ENCODE measurements at places on chromosomes 6 and 20.

GRCh38 chr6:133341607-133342158 is 100.5 kb downstream of the EYA4 start:
- DNase-seq, result no peak

DNA sequence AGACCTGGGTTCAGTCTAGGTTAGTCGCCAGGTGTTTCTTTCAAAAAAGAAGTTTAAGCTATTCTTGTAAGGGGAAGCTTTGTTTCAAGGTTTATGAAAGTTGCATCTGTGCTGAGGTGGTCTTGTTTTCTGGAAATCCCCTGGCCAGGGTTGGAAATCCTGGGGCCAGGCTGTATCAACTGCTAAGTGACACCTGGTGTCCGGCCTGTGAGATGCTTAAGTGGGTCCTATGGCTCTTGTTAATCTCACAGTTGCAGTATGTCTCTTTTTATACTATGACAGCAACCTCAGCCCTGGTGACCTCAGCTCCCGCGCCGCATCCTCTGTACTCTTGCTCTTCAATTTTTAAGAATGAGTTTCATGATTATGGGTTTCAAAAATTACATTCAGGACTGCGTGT is 72.0 kb downstream of the CHMP4B start:
- no peak for DNase-seq

DNA sequence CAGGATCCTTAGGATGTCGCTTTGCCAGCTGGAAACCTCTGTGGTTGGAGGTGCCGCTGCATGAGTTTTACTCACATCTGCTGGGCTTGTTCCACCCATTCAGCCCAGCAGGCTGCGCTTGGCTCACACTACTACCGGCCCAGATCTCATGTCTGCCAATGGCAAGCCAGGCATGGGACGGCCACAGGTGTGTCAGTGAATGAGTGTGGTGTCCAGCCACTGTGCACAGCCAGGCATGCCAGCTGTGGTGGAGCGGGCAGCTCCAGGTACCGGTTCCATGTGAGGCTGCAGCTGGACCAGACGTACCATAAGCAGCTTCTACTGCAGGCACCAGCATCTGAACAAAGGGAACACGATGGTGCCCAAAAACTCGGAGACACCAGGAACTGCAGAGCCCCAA is 33.1 kb upstream of the ASF1A start:
- DNase-seq, result no peak

DNA sequence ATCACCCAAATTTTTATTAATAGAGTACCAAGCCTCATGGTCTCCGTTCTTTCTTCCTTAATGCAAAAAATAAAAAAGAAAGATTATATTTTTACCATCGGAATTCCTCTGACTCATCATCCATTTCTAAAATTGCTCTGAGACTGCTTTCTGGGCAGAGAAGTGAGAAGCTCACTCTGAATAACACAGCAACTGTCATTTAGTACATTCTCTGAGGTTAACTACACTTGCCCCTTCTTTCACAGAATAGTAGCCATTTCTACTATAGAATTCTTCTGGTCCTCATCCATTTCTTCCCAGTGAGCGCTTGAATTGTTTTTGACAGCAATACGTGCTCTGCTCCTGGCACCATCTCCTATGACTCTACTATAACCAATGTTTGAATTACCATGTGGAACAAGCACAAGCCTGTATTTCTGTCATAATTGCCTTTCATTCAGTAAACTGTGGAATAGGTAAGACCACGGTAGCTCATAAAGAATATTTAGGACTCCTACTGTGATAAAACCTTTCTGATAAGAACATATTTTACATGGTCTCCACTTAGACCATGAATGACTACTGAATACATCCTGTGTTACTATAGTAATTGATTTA is 435.5 kb upstream of the NRSN1 start:
- DNase-seq, result no peak

- DNase-seq, result no peak
Measured at GRCh38 chr6:30870546-30870945, 13.8 kb upstream of the DDR1 start.

DNA sequence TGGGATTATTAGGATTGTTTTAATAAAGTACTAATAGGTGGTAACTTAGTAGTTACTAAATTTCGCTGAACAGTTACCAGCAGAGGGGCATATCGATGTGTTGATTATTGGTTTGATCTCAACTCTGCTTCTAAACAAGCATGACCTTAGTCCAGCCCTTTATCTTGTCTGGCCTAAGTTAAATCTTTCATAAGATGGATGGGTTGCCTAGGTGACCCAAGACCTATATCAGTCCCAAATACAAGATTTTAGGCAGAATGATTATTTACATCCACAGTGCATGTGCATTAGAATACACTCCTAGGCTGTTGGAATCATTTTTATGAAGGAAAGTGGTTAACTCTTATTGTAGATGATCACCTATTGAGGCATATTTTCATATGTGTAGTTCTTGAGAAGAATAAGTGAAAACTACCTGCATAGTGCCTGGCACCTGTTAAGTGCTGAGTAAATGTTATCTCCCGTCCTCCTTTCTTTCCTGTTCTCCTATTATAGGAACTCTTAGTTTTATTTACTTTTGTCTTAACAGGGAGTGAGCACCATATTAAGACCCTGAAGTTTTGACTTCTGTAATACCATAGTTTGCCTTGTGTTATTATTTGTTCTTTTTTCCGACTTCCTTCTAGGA is 1.1 kb downstream of the HSF2 start:
- no peak for DNase-seq

GRCh38 chr6:44111434-44112417 is 15.5 kb downstream of the MRPL14 start:
- no peak for DNase-seq

DNA sequence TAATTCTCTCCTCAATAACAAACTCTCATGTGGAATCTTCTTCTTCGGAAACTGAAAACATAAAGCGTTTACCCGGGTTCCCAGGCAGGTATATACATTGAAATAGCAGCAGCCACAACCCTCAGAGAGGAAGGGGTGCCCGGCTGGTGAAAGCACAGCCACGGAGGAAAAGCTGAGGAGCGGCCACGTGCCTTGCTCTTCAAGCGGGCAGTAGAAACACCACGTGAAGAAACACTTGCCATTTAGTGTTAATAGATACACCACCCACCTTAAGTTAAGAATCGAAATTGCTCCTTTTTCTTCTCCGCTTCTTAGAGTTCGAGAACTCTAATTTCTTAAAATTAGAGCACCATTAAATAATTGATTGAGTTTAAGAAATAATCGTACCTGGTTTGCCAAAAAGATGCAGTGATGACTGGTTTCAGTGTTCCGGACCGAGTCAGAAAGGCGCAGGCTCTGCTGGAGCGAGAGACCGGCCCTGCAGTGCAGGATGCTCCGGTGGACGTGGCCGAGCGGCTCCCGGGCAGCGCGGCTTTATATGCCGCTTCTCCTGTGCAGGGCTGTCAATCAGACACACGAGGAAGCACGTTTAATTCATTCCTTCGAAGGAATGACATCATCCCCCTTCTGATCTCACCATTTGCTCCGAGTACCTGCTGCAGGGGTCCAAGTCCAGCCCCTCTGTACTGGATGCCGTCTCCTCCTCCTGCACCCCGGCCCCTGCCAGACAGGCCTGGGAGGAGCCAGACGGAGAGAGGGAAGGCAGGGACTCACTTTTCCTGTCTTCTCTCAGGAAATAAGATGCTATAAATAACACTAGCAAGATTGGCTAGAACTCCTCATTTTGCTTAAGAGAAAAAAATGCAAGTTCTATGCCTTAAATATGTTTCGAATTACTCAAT is at the start of gene THBS2:
TSS of gene THBS2 (minus strand) at position 510 of the 902 bp plus-strand sequence. CDS start 3,062 bp downstream, outside the sequence.
- no peak for DNase-seq

- DNase-seq, result no peak
Measured at GRCh38 chr20:5767493-5768098, 17.4 kb downstream of the SHLD1 start.

GRCh38 chr20:25548613-25549086 is 36.7 kb downstream of the NINL start:
- no peak for DNase-seq

DNA sequence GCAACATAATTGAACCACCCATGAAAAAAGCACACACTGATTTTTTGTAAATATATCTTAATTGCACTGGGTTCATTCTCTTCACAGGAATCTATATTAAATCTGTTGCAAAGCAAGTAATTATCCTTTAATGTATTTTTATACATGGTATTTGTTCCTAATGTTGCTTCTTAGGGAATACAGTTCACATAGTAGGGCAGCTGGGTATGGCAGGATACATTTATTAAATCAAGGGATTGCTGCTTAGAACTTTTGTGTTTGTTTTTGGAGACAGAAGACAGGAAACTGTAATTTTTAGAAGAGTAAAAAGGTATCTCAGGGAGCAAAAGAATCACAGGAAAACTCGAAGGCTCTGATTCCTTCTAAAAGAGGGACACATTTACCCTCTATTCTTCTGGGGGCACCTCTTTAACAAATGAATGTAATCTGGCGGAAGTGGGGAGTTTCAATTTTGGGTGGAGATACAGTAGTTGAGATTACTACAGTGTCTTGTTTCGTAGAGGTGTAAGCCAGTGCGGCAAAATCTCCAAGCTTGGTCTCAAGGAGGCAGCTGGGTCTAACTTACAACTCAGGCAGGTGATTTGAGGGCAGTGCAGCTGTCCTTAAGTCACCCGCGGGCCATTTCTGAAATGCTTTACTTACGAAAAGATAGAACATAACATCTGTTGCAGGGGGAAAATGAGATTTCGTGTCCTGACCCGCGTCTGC is 812 bp upstream of the SMIM13 start:
- no peak for DNase-seq

GRCh38 chr20:59945731-59946130 is 5.5 kb downstream of the FAM217B start:
- DNase-seq, result no peak

DNA sequence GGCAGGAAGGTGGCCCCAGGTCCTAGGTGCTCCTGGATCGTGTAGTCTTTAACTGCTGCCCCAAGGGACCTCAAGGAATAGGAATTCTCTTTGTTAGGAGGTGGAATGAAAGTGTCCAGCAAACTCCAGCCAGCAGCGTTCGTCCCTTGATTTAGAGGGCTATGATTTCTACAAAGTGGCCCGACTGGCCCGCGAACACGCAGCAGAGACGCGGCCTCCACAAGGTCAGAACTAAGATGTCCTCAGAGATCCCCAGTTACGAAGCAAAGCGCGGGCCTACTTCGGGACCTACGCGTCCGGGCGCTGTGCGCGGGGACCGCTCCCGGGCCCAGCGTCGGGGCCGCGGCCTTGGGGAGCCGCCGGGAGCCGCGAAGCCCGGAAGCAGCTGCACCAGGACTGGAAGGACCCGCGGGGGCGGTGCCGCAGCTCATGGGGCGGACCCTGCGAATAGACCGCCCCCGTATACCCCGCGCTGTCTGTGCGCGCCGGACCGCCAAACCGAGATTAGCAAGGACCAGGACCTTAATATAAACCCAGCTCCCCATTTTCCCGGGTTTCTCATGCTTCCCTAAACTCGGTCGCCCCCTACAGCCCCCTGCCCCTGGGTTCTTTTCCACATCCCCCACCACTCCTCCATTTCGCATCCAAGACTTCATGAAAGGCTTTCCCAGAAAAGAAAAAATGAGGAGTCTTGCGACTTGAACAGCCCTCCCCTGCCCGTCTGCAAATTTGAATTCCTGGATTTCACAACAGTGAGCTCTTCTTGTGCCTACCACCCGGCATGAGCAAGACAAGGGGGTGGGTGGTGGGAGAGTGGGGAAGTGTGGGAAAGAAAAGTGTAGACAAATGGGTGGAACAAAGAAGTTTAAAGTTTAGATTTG is at the start of gene C6orf47:
TSS of gene C6orf47 (minus strand) at position 398 of the 881 bp plus-strand sequence. CDS start 831 bp downstream, outside the sequence.
- peak; percentile 62 for DNase-seq

DNA sequence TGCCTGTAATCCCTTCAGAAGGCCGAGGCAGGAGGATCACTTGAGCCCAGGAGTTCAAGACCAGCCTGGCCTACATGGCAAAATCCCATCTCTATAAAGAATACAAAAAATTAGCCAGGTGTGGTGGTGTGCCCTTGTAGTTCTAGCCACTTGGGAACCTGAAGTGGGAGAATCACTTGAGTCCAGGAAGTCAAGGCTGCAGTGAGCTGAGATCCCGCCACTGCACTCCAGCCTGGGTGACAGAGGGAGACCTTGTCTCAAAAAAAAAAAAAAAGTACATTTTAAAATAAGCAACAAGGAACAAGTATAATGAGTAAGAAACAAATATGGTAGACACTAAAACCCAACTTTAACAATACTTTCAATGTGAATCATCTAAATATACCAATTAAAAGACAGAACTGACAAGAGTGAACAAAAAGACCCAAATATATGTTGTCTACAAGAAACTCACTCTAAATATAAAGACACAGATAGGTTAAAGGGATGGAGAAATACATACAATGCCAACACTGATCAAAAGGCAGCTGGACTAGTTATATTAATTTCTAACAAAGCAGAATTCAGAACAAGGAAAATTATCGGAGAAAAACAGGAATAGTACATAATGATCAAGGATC is 37.7 kb downstream of the RANBP9 start:
- no peak for DNase-seq

All from NCI-H460 (cell line).